Stimulated activated CD8-positive, alpha-beta memory T cell treated with anti-CD3 and anti-CD28 coated beads, Interleukin-7, amount 100 ng/mL, for 1 hour (primary cell): ENCODE measurements at places on chromosomes 5 and 9.

GRCh38 chr9:135004772-135005171, 82.7 kb upstream of the OLFM1 start:
- no peak for DNase-seq

DNA sequence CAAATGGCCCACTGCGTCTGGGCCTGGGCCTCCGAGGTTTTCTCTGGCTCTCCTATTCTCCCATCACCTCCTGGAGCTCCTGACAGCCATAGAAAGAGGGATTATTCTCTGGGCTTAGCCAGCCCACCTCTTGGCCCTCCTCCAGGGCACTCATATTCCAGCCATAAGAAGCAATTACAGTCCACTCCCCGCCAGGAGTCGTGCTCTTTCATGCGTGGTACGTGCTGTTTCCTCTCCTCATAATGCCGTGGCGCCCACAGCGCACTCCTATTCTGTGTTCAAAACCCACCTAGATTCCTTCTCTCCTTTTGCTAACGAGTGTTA, 240.8 kb upstream of the ZNF462 start:
- DNase-seq = no peak

DNA sequence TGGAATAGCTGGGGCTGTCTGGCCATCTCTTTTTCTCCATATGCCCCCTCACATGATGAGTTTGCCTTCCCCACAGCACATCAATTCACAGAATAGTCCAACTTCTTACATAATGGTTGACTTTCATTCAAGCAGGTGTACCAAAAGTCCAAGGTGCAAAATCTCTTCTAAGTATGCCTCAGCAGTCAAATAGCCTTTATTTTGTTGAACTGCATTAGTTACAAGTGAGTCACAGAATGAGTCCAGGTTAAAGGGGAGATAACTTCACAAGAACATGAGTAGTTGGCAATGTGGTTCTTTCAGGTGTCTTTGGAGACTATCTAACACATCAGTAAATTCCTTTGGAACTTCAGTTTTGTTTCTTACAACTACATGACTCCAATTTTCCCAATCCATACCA, 672.5 kb downstream of the PRELID2 start:
- no peak for DNase-seq

DNA sequence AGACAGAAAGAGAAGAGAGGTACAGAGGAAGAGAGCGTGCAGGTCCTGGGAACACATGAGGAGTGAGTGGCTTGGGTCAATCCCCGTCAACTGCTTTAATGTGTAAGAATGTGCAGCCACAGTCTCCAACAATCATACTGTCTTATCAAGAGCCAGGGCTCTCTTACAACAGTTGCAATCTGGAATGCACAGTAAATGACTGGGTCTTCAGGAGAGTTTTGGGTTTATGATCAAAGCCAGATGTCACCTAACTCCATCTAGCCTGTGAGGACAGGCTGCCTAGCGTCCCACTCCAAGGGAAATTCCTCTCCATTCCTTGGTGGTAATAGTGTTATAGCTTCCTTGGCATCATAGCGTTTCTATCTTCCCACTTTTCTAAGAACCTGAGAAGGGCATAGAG, 75.0 kb upstream of the TRIO start:
- no peak for DNase-seq

- no peak for DNase-seq
These were observed 176.4 kb downstream of the XRCC4 start for GRCh38 chr5:83253720-83254119.

- no peak for DNase-seq
These were observed 417.0 kb upstream of the TLE4 start for GRCh38 chr9:79154806-79155205.

- DNase-seq = no peak
These were observed 222.3 kb downstream of the PARP8 start for GRCh38 chr5:50888751-50889150.

- DNase-seq = no peak
These were observed 972.5 kb upstream of the CTNND2 start for GRCh38 chr5:12876541-12877298.

DNA sequence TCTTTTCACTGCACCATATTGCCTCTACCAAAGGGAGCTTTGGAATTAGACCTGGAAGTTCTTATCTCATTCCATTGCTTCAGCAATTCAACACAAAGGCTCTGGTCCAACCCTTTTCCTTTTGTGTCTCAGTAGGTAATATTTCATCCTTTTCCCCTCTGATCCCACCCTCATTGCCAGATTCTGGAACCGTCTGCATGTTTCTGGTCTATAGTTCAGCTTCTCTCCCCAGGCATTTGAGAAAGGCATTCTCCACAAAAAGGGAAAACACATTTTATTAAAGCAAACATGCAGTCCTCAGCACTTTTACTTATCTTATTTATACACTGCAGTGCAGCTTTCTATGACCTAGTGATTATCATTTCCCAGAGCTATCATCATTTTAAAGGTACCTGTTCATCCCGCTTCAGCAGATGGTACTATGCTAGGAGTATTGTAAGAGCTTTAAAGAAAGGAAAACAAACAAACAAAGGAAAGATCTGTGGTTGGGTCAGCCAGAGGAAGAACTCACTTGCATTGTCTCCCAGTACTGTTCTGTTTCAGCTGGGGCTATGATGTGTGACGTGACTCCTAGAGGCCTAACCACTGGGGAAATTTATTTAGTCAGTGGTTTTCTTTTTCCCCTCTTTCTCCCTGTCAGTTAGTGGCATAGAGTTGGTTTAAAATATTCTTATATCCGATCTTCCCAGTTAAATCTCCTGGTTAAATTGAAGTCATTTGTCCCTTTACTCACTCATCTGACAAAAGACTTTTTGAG, 269.2 kb downstream of the TMEM38B start:
- no peak for DNase-seq

GRCh38 chr5:168883991-168884390, 304.8 kb upstream of the PANK3 start:
- no peak for DNase-seq

DNA sequence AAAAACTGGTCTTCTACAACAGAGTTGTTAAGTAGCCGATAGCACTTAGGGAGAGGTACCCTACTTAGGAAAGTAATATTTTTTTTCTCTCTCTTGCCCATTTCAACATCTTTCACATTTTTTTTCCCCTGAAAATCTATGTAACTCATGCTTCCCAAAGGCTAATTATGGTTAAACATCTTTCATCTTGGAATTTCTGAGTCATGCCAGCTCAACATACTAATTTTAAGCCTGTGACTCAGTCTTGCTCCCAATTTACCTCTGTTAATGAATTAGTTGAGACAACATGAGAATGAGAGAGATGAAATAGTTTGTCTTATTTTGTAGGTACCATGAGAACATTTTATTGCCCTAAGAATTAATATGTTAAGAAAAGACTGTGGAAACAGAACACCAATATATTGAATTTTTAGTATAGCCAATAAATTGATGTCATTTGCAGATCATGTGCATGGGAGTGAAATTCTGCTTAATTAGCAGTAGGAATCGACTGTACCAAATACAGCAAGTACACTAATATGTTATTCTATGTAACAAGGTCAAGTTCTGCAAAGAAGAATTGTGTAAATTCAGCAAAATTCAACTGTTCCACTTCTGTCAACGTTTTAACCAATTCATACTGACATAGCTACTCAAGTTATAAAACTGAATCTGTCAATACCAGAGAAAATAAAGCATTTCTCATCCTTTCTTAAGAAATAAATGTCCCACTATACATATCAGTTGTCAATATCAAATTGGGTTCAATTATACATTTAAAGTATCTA, 550.0 kb downstream of the PTPRD start:
- no peak for DNase-seq

DNA sequence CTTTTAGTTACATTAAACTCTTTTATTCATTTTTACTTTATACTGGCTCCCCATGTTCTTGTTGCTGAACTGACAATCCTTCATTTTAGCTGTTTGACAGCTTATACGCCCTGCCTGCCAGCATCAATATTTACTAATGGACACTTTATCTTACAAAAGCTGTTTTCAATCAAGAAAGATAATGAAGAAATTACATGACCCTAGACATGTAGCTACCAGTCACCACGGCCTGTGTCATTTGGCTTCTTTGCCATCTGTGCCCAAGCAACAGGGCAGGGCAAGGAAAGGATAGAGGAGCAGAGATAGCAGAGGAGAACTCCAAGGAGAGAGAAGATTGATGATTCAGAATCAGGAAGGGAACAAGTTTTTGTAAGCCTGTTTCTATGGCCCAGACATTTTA, 647.3 kb downstream of the BRINP1 start:
- DNase-seq = no peak

GRCh38 chr9:38126730-38127129, 57.7 kb upstream of the SHB start:
- DNase-seq = no peak

DNA sequence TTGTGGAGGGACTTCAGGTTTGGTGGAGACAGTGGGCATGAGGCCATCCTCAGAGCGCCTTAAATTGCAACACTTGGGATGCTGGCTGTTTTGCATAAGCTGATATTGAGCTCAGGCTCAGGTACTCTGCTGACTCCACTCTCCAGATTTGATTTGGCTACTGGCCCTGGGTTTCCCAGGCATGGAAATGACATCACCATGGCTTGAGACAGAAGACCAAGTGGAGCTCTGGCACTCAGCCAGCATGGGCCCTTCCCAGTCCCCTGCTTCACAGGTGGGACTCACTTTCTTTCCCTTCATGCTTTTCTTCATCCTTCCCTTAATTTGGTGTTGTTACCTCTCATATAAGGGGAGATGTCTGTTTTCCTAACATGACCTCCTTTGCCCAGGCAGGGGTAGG, 72.0 kb upstream of the IL12B start:
- no peak for DNase-seq

DNA sequence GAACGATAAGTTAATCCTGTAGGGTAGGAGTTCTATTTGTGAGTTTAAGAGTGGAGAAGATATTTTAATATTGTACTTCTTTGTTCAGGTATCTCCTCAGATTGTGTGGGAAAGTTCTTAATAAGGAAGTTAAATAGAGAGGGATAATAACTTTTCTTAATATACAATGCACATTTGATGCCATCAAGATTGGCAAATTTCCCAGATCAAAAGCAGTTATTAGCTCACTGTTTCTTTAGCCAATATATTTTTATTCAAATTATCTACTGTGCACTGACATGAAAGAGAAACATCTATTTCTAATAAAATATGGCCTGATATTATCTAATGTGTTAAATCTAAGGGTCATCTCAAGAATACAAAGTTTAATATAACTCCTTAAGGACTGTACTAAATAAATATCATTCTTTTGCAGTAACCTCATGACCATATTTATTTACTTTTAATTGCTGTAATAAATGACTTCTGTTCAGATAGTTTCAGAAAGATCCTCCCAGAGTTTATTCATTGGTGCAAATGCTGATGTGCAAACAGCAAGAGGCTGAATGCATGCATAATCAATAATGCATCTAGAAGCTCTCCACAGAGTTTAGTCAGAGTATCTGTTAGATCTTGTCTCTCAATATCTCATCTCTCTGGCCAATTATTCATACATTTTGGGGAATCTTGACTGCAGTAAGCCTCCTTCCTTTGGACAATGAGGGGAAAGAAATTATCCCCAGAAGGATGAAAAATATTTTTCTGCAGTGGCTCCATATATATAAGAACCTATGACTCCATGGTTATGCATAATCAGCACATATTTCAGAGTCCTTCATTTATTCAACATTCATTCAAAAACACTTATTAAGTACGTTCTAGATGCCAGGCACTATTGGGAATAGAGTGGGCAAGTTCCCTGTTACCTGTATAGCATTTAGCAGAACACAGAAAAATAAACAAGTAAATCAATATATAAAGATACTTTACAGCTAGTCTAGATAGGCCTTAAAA, 85.3 kb downstream of the SPATA31D1 start:
- no peak for DNase-seq

- no peak for DNase-seq
These were observed 21.1 kb upstream of the CARTPT start for GRCh38 chr5:71697967-71698366.

GRCh38 chr9:78788101-78788500, 491.2 kb downstream of the PSAT1 start:
- no peak for DNase-seq

DNA sequence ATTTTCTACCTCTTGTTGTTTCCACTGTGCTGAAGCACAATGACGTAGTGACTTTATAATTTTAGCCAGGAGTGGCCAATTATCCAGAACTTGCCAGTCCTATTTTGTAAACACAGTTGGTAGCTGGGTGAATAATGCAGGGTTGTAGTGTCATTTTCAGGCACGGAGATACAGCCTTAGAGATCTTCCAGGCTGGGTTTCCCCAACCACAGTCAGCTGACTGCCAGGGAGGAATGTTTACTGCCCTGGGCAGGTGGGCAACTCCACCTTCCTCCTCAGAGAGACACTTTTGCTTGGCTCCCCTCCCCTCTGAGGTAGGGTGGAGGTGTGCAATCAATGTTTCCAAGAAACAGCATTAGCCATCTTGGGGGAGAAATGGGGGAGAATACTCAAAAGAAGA, 228.1 kb upstream of the NR4A3 start:
- no peak for DNase-seq

- DNase-seq = no peak
These were observed 50.3 kb downstream of the UBE2QL1 start for GRCh38 chr5:6498968-6499367.

- no peak for DNase-seq
These were observed 35.6 kb downstream of the RUFY1 start for GRCh38 chr5:179585941-179586401.

DNA sequence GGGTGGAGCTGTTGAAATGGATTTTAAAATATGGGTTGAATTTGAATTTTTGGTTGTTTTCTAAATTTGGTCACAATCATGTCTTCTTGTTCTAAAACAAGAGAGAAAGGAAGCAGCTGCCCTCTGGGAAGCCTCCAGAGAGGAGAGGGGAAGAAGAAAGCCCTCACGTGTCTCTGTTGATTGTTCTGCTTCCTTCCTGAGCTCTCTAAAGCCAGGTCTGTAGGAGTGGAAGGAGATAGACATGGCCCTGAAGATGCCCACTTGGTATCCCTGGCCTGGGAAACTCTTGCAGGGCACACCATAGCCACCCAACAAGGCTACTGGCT, 59.6 kb downstream of the GALNT12 start:
- DNase-seq = no peak

- DNase-seq = no peak
These were observed 152.9 kb upstream of the GNA14 start for GRCh38 chr9:77800924-77801551.

DNA sequence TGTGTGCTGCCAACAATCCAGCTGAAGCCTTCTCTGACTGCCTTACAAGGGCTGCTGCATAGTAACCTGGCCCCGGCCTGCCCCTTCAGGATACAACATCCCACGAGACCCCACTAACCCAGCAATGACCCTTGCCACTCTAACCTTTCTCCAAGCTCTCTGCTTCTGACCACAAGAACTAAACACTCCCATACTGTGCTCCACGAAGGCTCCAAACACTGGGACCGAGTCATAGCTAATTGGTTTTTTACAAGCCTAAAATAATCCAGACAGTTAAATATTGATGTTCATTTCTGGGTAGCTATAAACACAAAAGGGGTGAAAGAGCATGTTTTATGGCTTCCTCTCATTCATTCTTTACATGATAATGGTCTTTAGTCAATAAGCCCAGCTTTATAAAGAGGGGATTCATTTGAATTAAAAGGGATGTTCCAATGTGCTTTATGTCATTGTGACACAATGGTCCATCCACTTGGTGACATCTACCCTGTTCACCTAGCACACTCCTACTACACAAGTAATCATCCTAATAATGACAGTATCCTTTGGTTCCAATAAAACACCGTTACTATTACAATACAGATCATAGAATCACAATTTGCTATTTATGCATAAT, 16.2 kb upstream of the TLE4 start:
- no peak for DNase-seq

- no peak for DNase-seq
These were observed 50.3 kb downstream of the MAN2A1 start for GRCh38 chr5:109739741-109740728.

GRCh38 chr9:88319936-88320747, 68.1 kb upstream of the SPIN1 start:
- DNase-seq = no peak
